ENCODE measurements at places on chromosomes 6 and 20.

DNA sequence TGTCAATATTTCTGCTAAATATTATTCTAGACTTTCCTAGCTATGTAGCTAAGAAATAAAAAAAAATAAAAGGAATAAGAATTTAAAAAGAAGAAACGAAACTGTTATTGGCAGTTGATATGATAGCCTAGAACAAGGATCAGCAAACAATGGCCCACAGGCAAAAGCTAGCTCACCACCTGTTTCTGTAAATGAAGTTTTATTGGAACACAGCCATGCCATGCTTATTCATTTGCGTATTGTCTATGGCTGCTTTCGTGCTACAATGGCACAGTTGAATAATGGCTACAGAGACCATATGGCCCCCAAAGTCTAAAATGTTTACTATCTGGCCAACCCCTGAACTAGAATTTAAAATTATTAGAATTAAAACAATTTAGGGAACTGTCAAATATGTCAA is 952.6 kb upstream of the MAP3K7 start:
- DNase-seq: no peak

DNA sequence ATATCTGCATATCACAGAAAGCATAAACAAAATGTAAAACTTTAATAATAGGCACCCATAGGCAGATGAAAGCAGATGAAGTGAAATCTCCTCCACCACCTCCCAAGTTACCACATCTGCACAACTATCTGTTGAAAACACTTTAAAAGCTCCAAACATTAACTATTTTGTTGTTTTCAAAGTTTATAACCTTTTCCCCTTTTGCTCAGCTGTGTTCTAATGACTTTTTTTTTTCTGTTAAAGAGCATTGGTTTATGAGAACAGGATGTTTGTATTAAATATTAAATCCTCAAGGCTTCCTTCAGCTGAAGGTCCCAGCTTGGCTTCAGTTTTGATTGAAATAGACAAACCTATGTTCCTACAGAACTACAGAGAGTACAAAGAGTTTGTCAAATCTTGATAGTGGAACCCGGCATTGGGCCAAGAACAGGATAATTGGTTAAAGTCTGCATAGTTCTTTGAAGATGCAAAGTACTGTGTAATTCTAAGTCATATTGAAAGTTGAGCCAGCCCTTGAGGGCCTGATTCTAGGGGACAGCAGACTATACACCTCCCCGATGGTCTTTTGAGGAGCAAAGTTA is 255.1 kb upstream of the JAG1 start:
- peak; percentile 33 for DNase-seq

- DNase-seq: no peak
Observed at GRCh38 chr6:122817766-122818165, 28.7 kb downstream of the SMPDL3A start.

DNA sequence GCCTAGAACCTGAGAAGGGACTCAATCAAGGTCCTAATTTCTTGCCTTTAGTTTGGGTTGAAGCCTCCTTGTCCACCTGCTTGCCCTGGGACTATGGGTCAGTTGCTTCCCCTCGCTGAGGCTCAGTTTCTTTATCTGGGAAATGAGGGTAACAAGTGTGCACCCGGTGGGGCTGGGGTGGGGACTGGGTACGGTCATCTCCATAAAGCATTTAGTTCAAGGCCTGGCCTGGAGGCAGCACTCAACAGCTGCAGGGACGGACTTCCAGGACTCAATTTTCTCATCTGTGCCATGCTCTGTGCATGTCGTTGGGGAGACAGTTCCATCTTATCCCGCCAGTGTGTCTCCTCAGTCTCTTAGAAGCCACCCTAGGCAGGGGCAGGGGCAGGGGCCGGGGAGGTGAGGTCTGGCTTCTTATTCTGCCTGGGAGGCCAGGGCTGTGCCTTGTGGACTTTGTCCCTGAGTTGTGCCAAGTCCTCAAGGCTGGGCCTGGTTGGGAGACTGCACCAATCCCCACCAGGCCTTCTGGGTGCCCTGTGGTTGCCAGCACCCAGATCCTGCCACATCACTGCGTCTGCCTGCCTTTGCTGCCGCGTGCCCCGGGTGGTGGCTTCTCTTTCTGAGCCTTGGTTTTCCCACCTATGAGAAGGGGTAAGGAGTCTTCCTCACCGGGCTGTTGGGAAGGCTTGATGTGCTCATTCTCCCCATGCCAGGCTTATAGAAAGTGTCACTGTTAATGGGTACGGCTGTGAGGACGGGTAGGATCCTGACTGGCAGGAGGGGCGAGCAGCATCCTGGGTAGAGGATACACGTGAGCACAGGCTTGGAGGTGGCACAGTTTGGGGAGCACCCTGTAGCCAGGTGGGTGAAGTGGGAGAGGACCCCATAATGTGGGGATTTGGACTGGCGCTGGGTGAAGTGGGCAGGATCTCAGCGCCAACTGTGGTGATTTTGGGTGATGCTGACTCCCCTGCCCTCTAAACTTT is 8.6 kb downstream of the SRC start:
- no peak for DNase-seq

GRCh38 chr20:57877995-57878394 is 168.2 kb upstream of the PMEPA1 start:
- DNase-seq: no peak
